ENCODE measurements at places on chromosomes 2 and 18.

GRCh38 chr2:221588306-221588985 is 16.3 kb upstream of the EPHA4 start:
- no peak for DNase-seq

GRCh38 chr18:61908661-61909060 is 15.9 kb upstream of the RNF152 start:
- no peak for DNase-seq

- DNase-seq, result no peak
Observed at GRCh38 chr2:43218702-43219382, 7.6 kb downstream of the ZFP36L2 start.

- DNase-seq, result no peak
Observed at GRCh38 chr2:125644257-125644656, 1011.7 kb upstream of the GYPC start.

GRCh38 chr18:40348196-40348595 is 1606.8 kb upstream of the PIK3C3 start:
- no peak for DNase-seq

- DNase-seq, result no peak
Observed at GRCh38 chr18:35490894-35491699, 6.7 kb downstream of the INO80C start.

DNA sequence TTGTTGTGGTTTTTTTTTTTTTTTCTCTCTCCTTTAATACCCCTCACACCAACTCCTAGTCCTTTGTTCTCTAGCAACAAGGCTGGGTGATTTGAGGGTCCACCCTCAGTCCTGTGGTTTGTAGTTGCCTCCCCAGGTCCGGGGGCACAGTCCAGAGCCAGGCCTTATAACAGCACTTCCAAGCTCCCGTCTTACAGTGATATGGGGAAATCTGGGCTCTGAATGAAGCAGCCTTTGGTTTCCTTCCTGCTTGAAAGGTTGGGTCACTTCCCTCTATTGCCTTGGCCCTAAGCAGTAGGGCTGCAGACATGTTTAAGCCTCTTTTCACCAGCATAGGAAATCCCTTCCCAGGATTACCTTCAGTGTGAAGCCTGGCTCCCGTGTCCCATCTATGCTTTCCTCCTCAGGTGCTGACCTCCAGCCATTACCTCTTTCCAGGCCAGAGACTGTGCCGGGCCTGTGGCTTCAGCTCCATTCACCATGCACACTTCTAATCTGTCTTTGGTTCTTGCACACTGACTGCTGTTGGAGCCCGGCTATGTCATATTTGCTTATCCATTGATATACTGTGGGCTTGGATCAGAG is 21.2 kb upstream of the NTSR2 start:
- DNase-seq, result no peak

DNA sequence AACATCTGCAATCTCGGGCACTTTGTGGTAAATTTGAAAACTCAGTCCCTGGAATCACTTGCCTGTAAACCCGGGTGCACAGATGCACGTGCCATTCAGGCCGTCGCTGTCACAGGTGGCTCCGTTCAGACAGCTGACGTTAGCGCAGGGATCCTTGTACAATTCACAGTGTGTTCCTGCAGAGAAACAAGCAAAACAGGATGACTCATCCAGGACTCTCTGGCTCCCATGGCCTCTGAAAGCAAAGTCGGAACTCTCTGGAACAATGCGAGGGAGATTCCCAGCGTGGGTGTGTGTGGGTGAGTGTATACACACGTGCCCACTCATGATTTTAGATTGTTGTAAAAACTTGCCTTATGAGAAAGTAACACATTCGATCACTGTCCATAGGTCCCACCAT is 136.1 kb upstream of the PID1 start:
- no peak for DNase-seq

DNA sequence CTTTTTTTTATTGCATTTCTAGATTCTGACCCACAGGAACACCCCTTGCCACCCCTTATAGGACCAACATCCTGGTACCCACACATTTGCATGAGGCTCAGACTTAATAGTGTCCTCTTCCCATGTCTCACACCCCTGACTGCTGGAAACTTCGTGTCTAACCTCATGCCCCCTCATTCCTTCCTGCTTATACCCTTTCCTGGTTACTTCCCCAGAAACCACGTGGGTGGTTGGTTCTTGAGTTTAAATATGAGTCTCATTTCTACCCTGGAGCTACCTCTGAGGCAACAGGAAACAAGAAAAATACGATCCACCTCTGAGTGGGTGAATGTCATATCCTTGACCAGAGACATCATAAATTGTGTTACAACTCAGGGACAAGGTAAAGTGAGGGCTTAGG is 1.6 kb downstream of the TNP1 start:
- DNase-seq, result no peak

DNA sequence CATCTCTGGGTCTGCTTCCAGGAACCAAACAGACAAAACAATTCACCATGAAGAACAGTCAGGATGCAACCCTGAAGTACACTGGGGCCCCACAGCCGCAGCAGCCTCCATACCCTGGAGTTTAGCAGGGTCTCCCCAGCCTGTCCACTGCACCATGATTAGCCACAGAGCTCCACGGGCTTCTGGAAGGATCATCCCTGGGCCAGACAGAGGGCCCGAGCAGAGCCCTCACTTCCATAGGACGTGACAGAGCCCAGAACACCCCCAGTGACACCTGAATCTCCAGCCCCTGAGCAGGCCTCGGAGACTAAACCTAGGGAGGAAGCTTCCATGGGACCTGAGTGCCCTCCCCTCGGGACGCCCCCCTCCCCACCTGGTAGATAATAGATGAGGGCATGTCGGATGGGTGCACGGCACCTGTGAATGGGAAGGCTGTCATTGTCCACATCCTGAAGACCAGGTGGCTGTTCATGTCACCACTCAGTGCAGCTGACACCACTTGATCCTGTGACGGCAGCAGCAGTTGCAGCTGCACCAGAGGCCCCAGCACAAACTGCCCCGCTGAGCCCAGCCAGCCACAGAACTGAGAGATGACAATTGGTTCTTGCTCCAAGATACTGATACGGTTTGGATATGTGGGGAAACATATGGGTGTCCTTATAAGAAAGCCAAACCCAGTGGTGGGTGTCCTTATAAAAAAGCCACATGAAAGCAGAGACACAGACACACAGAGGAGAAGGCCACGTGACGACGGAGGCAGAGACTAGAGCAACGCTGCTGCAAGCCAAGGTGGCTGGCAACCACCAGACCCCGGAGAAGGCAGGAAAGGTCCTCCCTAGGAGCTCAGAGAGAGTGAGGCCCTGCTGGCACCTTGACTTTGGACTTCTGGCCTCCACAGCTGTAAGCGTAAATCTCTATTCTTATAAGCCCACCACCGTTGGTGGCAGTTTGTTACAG is 23.2 kb downstream of the KIF1A start:
- no peak for DNase-seq

- DNase-seq, result no peak
Observed at GRCh38 chr2:33457556-33458247, 18.7 kb upstream of the RASGRP3 start.

- DNase-seq, result no peak
Observed at GRCh38 chr18:9690418-9691188, 17.5 kb upstream of the RAB31 start.

GRCh38 chr2:11393711-11394236 is 49.3 kb upstream of the ROCK2 start:
- no peak for DNase-seq

- no peak for DNase-seq
Observed at GRCh38 chr2:232744963-232745362, 31.4 kb downstream of the KCNJ13 start.

DNA sequence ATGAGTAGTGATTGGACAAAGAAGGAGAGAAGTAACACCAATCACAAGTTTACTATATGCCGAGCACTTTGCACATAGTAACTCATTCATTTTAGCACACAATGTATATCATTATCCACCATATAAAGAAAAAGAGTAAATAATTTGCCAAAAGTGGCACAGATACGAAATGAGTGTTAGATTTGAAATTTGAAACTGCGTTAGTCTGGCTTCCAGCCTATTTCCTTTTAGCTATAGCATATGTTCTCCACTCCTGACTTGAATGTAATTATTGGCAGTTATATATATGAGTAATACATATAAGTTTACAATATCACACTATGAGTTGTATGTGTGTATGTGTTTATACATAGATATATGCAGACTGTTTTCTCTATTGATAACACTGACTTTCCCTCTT is 98.6 kb downstream of the NOL4 start:
- no peak for DNase-seq

- DNase-seq, result no peak
Observed at GRCh38 chr2:121529439-121530211, 1.1 kb upstream of the RNU4ATAC start.

DNA sequence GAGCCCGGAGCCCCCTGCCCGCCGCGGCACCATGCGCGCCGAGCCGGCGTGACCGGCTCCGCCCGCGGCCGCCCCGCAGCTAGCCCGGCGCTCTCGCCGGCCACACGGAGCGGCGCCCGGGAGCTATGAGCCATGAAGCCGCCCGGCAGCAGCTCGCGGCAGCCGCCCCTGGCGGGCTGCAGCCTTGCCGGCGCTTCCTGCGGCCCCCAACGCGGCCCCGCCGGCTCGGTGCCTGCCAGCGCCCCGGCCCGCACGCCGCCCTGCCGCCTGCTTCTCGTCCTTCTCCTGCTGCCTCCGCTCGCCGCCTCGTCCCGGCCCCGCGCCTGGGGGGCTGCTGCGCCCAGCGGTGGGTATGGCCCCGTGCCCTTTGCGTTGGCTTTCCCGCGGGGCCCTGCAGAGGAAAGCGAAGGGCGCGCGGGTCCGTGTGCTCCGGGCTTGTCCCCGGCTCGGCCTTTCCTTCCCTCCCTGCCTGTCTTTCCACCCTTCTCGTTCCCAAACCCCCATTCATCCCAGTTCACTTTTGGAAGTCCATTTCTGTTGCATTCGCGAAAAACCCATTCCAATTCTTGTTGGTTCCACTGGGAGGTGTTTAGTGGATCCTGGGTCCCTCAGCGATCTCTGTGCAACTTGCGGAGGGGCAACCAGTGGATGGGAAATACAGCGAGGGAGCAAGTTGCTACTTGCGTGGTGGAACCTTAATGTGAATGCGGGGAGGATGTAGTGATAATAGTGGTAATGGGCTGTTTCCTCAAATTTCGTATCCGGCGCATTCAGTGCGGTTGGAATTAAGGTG is 599 bp downstream of the ADAM23 start:
- DNase-seq, result no peak

- no peak for DNase-seq
Observed at GRCh38 chr2:30237239-30237965, 6.1 kb downstream of the LBH start.

GRCh38 chr2:167381349-167381748 is 493.1 kb downstream of the XIRP2 start:
- no peak for DNase-seq

- DNase-seq, result no peak
Observed at GRCh38 chr2:72745679-72746368, 80.0 kb downstream of the EXOC6B start.

DNA sequence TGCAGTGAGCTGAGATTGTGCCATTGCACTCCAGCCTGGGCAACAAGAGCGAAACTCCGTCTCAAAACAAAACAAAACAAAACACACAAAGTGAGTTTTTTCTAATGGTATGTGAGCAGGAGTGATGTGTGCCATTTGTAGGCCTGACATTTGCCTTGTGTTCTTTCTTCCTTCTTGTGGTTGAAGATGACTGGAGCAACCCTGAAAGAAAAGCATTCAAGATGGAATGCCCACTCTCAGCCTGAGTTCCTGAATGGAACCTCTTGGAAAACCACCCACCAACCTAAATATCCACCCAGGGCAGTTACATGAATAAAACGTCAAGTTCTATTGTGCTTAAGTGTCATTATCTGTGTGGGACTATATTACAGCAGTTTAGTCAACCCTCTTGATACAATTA is 26.5 kb downstream of the PGAP1 start:
- no peak for DNase-seq

DNA sequence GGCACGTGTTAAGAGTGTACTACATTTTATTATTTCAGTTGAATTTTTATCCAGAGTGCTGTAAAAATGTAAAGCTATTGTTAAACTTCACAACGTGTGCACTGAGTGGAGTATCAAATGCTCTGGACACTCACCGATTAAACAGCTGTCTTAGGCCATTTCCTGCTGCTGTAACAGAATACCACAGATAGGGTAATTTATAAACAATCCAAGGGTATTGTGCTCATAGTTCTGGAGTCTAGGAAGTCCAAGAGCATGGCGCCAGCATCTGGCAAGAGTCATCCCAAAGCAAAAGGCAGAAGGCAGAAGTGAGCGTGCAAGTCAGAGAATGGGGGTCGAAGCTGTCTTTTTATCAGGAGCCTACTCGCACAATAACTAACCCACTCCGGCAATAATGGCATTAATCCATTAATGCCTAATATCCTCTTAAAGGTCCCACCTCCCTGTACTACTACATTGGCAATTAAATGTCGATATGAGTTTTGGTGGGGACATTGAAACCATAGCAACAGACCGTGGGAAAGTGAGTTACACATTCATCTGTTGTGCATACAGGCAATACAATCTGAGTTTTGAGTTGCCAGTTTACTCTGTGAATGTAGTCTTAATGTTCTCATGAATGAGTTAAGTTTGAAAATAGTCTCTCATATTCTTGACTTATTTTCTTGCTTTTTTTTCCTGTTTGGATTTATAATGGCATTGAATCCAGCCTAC is 64.8 kb downstream of the ARMC9 start:
- DNase-seq, result no peak

GRCh38 chr2:174694920-174695319 is 69.4 kb downstream of the CHRNA1 start:
- no peak for DNase-seq

- no peak for DNase-seq
Observed at GRCh38 chr18:23643815-23644490, 18.8 kb downstream of the ANKRD29 start.

DNA sequence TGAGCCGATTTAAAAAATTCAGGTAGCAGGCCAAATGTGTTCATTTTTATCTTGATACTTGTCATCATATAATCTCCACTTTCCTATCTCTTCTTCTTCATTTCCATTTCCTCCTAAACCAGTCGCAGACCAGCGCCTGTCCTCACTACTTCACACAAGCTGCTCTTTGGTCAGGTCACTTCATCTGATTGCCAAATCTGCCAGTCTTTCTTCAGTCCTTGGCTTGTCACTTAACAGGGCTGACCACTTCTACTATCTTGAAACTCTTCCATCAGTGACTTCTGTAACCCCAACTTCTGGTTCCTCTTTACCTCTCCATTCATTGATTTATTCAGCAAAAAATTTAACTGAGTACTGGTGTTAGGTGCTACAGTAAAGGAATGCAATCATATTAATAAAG is 18.0 kb upstream of the SPRED2 start:
- DNase-seq, result no peak
